Activated naive CD4-positive, alpha-beta T cell treated with anti-CD3 and anti-CD28 coated beads, Interleukin-2, amount 10 ng/mL, durations not matched to agents 5 hours and 36 hours (primary cell): ENCODE measurements at places on chromosomes 6 and 20. TPM values are rescaled to one million over a fixed set of nuclear protein-coding genes. Genes with fewer than 3 reads are reported as not detected.

Gene RAET1L
- total RNA-seq: not detected

Gene IL17F
- not detected for total RNA-seq

Gene CTCFL
- not detected for total RNA-seq

Gene SIRPB1
- total RNA-seq: 5.4 TPM

Gene C20orf202
- total RNA-seq: not detected
